GM23248 (cell line): ENCODE measurements at places on chromosomes 3 and 15.

- no peak for DNase-seq
Observed at GRCh38 chr3:114760679-114761078, 386.4 kb downstream of the ZBTB20 start.

GRCh38 chr3:187406927-187407326, 38.7 kb downstream of the RTP4 start:
- peak; percentile 34 for DNase-seq

- no peak for DNase-seq
Observed at GRCh38 chr3:35921718-35922117, 282.4 kb downstream of the ARPP21 start.

- no peak for DNase-seq
Observed at GRCh38 chr3:77601823-77602415, 562.0 kb downstream of the ROBO2 start.

DNA sequence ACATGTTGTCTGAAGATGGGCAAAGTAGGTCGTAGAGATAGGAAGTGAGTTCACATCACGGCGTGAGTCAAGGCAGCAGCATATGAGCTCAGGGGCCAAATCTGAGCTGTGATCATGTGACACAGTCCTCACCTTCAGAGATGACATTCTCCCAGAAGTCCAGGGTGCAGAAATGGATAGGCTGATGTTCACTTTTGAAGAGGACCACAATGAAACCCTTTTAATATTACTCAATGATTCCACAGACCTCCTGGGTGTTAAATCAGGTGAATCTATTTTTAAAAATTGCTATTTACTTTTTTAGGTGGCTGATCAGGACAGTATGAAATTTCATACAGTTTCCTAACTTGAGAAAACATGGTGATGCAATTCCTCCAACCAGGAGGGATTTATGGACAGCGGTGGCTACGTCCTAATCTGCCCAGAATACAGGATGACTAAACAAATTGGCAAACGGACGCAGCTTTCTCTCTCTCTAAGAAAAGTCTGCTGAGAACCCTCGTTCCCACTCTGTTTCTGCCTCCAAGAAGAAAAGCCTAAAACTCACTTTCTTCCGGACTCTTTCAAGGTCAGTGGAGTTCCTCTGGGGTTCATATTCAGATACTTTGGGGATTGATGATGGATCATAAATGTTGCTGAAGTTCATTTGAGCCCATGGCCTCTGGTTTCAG, 34.4 kb downstream of the B3GNT5 start:
- peak; percentile 95 for DNase-seq

DNA sequence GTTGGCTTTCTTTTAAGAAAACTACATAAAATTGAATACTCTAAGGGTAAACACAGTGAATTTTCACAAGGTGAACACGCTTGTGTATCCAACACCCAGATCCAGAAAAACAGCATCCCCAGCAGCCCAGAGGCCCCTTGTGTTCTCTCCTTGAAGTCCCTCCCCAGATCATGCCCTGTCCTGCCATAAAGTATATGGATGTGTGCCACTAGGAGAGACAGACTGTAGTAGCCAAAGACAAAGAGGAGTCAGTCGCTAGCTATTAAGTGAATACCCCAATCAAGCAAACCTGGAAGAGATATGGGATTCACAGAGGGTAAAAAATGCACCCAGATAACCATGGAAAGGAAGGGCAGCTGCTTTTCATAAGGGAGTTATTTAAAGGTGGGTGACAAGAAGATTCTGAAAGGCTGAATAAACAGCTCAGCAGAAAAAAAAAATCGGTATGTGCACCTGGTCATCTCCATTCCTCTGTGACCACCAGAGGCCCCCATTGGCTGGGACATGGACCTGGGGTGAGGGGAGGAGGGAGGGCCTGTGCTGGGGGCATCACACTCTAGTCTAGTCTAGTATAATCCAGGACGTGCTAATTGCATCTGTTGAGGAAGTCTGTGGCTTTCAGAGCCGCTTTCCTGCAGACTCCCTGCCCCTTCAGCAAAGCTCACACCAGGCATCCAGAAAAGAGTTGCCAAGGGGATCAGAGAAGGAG, 167.3 kb upstream of the NDN start:
- no peak for DNase-seq

DNA sequence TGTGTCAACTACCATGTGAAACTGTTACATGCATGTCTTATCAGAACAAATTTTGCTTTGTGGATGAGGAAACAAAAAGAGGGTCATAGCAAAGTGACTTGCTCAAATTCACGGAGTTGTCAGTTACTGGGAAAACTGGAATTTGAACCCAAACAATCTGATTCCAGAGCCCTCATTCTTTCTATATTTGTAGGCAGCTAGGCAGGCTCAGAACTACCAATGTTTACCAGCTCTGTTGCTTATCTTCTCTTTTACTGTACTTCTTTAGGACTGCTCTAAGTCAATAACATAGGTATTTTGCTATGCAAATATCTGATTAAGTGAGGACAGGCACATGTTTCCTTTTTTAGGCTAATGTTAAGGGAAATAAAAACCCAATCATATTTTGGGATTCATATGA, 450.5 kb downstream of the ZPLD1 start:
- DNase-seq = no peak
